Stimulated activated CD4-positive, alpha-beta T cell treated with anti-CD3 and anti-CD28 coated beads, Interleukin-1b, Interleukin-23, amount 100 ng/mL, for 4 hours (primary cell): ENCODE measurements at places on chromosomes 3 and 15.

GRCh38 chr3:73228437-73228836 is 167.0 kb downstream of the EBLN2 start:
- DNase-seq: no peak

- DNase-seq: no peak
These were observed 36.8 kb upstream of the POLG start for GRCh38 chr15:89371228-89372044.

- DNase-seq: no peak
These were observed at the start of gene CCR3 for GRCh38 chr3:46242120-46242519. Gene CCR3, plus strand, starts transcription at chr3:46242460. Its CDS starts 22,699 bp downstream, at chr3:46265159.

DNA sequence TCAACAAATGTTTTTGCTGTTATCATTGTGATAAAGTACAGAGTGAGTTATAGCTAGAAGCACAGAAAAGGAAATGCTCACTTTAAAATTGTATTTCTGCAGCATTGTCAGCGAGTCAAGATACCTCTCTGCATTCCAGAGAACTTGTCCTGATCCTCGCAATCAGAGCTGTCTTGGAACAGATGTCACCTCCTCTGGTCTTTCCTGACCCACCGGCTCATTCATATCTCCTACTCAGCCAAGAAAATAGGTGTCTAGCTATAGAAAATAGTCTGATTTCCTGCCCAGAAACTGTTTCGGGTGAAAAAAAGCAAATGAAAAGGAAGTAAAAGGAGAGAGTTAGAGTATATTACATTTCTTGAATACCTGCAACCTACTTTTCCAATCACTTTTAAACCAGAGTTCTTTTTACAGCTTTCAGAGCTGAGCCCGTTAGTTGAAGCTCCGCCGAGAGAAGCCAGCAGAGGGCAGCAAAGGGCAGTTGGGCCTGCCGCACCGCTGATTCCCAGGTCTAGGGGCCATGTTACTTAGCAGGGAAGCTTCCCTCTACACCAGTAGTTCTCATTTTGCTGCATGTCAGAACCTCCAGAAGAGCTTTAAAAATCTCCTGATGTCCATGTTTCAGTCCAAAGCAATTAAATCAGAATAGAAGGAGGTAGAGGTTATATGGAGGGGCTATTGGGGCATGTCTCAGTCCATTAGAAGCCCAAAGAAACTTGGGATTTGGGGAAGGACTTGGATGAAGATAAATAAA is 185.7 kb upstream of the THRB start:
- DNase-seq: no peak
